Panc1 (cell line): ENCODE measurements at places on chromosomes 16 and 17. TPM values are rescaled to one million over a fixed set of nuclear protein-coding genes. Genes with fewer than 3 reads are reported as not detected.

SREBF1 gene
- 230 TPM for total RNA-seq

HP gene
- 7.0 TPM for total RNA-seq

CHST5 gene
- total RNA-seq = 0.15 TPM

ARHGAP44 gene
- total RNA-seq = 0.80 TPM

CCL1 gene
- not detected for total RNA-seq

HGS gene
- 240 TPM for total RNA-seq

CALB2 gene
- 0.59 TPM for total RNA-seq

IRX3 gene
- total RNA-seq = 7.0 TPM

ABCC11 gene
- not detected for total RNA-seq

RAB26 gene
- total RNA-seq = 92.2 TPM

ACAP1 gene
- total RNA-seq = 2.7 TPM

ORC6 gene
- total RNA-seq = 33.5 TPM

MPV17L gene
- total RNA-seq = 10.4 TPM

TP53I13 gene
- total RNA-seq = 123 TPM

- no peak for DNase-seq
These were observed 44.1 kb upstream of the ADORA2B start for GRCh38 chr17:15900871-15901270.

- DNase-seq = no peak
These were observed 1.4 kb downstream of the CBLN1 start for GRCh38 chr16:49280105-49280741.

DNA sequence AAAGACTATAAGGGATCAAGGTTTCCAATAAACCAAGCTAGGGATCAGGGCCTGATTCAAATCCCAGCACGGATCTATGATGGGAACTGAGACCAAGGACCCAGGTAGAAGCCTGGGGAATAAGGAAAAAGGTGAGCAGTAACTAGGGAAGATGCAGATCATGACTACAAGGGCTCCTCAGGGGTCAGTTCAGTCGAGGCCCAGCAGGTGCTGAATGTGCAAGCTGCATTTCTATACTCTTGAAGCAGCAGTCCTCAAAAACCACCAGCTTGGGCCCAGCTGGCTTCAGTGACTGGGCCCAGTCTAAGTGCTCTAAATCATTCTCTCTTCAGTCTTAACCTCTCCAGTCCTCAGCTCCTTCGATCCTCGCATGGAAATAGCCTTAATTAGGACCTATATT is 228.8 kb upstream of the AXIN2 start:
- no peak for DNase-seq

GRCh38 chr16:78425281-78425680 is 325.8 kb downstream of the WWOX start:
- DNase-seq = no peak

DNA sequence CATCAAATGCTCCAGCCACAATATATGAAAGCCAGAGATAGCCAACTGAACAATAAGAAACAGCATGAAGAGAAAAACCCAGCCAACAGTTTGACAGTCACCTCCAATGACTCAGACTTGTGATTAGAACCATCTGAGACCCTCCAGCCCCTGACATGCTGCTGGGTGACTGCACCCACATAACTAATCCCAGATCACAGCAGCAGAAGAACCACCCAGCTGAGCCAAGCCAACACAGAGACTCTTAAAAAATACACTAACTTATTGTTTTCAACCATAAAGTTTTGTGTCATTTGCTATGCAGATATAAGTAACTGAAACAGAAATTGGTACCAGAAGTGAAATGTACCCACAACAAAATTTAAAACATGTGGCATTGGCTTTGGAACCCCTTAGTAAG is 314.3 kb upstream of the DYNLRB2 start:
- DNase-seq = no peak

DNA sequence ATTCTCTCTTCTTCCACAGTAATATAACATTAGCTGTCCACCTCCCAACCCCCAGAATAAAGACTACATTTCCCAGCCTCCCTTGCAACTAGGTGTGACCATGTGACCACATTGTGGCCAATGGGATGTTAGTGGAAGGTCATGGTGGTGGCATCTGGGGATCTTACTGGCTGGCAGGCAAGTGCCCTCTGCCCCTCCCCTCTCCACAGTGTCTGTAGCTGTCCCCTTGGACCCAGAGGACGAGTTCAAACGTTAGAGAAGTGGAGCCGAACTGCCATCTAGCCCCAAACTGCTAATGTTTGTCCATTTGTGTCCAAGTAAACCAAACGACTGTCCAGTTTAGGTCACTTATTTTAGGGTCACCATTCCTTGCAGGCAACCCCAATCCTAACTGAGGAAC is 26.6 kb upstream of the KCNG4 start:
- DNase-seq = no peak

DNA sequence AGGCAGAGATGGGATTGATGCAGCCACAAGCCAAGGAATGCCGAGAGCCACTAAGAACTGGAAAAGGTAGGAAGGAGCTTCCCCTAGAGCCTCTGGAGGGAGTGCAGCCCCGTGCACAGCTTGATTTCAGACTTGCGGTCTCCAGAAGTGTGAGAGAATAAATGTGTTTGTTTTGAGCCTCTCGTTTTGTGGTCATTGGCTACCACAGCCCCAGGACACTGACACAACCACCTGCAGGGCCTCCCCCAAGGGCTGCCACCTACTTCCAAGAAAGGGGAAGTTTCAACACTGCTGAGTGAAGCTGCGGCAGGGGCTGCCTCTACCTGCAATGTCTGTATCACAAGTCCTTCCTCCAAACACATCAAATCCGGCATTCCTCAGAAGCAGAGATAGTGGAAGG is 346.9 kb downstream of the C16orf95 start:
- no peak for DNase-seq

DNA sequence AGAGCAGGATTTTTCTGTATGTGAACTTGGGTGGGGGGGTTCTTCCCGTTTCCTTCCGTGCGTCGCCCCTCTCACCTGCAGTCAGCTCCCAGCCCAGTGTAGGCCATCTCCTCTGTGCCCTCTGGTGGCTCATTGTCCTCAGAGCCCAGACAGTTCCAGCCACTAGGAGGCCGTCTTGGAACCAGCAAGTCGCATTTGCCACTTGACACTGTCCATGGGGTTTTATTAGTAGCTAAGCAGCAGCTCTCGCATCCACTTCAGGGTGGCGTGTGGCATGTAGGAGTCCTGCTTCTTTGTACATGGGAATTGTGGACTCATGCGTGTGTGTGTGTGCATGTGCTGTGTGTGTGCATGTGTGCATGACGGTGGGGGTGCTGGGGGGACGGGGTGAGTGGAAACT is 74.0 kb downstream of the SEC14L1 start:
- DNase-seq = no peak

GRCh38 chr17:4987767-4988567 is 492 bp upstream of the CAMTA2 start:
- no peak for DNase-seq

DNA sequence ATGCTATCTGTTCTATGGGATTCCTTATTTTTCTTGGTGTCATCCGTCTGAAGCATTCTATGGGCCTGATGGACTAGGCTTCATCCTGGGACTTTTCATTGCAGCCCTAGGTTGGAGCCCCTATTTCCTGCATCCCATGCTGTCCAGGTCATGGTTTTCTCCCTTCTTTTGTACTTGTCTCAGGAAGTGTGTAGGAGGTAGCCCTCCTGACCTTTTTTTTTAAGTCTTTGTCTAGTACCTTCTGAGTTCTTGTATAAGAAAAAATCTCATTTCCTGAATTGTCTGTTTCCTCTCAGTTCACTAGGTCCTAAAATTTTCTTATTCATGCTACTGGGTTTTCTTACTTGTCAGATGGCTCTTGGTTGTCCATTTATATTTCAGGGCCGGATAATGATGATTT is 6.0 kb downstream of the NDEL1 start:
- DNase-seq = no peak

GRCh38 chr17:34368196-34368945 is 5.3 kb upstream of the CCL1 start:
- DNase-seq = no peak

DNA sequence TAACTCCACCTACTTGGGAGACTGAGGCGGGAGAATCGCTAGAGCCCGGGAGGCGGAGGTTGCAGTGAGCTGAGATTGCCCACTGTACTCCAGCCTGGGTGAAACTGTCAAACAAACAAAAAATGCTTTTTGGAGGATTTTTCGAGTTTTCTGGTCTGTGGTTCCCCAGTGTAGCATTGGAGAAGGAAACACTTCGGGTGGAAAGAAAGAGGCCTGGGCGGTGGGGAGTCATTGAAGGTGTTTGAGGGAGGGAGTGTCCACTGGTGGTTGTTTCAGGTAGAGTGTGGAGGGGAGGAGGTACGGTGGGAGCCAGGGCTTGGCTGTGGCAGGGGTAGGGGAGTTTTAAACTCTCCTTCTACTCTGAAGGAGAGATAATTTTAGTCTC is 1.2 kb downstream of the RNF213 start:
- DNase-seq = no peak

- no peak for DNase-seq
These were observed 7.8 kb upstream of the HSD17B1 start for GRCh38 chr17:42544874-42545283.

- no peak for DNase-seq
These were observed 5.1 kb downstream of the ZFHX3 start for GRCh38 chr16:73042807-73043206.

DNA sequence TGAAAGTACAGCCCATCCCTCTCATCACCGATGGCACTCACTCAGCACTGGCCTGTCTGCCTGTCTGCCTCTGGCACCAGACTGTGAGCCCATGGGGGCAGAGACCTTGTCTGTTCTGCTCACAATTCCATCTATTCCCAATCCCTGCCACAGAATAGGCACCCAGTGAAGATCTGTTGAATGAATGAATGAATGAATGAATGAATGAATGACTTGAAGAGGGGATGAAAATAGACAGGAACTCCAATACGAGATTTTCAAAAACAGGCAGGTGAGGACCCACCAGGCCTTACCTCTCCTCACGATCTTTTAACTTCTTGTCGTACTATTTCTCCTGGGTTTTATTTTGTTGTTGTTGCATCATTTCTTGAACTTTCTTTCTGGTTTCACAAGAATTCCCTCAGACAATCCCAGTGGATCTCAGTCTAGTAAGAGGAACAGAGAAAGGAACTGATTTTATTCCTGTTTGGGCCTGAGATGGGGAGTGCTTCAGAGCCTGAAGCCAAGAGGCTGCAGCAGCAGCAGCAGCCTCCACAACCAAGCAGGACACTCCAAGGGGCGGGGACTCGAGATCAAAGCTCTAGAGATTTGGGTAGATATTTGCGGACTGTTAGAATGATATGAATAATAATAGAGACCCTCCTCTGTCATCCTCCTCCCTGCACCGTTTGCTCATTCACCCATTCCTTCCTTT is 17.7 kb downstream of the KRT9 start:
- no peak for DNase-seq

DNA sequence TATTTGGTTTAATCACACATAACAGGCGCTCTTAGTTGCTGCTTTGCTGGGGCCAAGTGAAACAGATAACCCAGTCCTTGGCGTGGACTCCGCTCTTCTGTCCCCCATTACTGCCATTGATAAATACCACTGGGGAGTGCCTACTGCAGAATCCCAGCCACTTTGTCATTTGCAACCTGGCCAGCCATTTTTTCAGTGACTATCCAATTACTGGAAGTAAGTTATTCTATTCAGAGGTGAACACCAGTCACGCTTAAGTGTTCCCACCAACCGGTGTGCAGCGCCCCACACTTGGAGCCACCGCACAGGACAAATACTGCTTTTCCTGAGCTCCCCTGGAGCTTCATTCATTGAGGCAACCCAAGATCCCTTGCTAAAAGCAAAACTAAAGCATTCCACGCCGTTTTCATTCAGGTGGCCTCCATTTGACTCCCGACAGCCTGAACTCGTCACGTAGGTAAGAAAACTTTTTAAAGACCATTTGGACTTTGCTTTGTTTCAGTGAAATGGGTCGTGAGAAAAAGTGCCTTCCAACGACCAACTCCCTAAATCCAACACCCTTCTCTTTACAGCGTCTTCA is 1.8 kb downstream of the USP7 start:
- DNase-seq = no peak

DNA sequence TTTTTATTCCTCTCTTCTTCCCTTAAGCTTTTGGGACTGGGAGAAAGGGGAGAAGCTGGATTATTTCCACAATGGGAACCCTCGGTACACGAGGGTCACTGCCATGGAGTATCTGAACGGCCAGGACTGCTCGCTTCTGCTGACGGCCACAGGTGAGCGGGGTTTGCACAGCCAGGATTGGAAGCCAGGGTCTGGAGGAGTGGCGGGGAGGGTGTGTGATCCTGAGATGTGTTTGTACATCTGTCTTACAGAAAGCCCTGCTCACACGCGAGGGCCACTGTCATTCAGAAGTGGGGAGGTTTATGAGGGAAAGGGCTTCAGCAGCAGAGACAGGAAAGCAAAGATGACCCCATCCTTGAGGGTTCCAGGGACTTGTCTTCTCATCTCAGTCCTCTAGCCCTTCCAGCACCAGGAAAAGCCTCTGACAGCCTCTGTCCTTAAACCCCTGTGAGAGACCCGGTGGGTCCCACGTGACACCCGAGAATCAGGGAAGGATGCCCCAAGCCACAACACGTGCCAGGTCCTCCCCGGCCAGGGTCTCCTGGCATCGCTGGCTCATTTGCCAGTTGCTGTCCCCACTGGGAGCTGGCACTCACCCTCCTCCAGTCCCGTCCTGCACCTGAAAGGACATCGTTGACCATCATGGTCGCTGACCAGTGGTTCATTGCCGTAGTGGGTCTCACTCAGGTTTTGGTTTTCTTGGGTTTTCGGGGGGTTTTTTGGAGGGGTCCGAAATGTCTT is 44.3 kb upstream of the CHMP6 start:
- DNase-seq = no peak

GRCh38 chr16:10976634-10977033 is 32.3 kb downstream of the CLEC16A start:
- no peak for DNase-seq

GRCh38 chr17:978103-979093 is 1.2 kb downstream of the NXN start:
- no peak for DNase-seq

- no peak for DNase-seq
These were observed 9.1 kb upstream of the UBB start for GRCh38 chr17:16371742-16372141.

DNA sequence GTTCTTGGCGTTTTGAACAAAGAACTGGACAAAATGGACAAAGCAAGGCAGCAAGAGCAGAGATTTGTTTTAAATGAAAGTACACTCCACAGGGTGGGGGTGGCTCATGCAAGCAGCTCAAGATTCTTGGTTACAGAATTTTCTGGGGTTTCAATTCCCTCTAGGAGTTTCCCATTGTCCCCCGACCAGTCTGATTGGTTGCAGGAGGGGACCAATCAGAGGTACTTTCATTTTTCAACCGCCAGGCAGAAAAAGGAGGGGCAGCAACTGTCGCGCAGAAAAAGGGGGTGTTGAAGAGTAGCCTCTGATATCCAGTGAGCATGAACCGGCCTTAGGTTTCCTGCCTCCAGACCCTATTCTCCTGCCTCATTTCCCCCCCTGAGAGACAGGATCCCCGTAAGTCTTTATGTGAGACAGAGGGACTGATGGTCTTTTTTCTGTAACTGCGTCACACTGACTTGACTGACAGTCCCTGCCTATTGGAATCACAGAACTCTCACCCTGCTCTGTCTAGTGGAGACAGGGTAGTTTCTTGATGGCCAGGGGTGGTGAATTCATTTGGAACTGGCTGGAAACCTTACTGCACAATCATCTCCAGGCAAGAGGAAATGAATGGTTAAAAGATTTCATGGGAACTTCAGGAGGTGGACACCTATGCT is 59.4 kb upstream of the ALOX12 start:
- no peak for DNase-seq

- DNase-seq = no peak
These were observed 87.3 kb upstream of the NACA2 start for GRCh38 chr17:61678339-61678738.
